ENCODE measurements at places on chromosomes 2 and 18.
A peak's percentile ranks its signal among the peaks of the same experiment; 100 is the strongest.

GRCh38 chr2:68193787-68194372 lies 36.2 kb downstream of the PNO1 start:
- DNase-seq, result no peak

DNA sequence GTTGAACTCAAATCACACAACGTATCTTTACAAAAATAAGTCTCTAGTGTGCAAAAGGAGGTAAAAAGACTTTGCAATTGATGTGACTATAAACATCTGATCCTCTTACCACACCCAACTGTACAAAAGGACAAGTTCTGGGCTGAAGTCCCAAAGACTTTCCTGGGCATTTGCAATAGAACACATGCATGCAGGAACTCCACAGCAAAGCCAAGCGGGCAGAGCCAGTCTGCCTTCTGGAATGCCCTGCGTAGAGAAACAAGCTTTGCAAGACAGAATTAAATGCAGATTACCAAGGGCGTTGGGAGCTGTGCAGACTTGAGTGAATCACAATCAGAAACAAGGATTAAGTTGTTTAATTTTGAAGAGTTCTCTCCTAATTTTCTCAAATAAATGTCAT lies 208.4 kb upstream of the ZNF521 start:
- no peak for DNase-seq

DNA sequence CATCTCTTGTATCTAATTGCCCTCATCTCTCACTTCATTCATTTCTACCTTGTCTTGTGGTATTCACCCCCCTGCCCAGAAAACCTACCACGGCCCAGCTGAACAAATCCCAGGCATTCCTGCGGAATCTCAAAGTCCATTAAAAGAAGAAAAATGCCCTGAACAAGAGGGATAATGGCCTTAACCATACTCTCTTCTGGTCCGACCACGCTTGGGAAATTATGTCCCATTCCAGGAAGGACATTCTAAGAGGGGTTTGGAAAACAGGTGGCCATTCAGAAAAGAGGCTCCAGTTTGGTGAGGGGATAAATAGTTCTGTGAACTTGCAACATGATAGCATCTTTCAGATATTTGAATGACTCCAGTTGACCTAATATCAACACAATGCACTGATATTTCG lies 349.9 kb upstream of the ZNF521 start:
- DNase-seq, result no peak

DNA sequence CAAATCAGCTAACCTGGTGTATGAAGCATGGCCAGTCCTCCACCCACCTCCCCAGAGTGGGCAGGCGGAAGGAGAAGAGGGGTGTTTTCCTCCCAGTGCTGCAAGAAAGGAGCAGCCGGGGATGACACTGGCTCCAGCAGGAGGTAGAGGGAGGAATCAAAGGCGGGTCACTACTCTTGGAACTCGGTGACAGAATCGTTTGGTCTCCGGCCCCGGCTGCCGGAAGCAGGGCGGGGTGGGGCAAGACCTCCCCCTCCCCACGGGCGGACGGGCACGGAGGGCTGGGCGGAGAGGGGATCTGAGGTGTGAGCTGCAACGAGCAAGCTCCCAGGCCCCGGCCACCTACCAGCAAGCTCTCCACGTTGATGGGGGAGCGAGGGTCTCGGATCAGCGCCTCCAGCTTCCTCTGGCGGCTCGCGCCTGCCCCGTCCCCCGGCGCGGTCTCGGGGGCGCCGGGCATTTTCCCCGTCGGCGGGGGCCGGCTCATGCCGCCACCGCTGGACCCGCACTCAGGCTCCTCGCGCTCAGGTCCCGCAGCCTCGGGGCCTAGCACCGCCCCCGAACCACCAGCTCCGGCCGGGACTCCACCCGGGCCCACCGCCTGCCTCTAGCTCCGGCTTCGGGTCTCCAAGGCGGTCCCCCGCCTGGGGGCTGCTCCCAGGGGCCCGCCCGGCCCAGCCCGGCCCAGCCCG lies 640 bp downstream of the ROCK2 start:
- DNase-seq, result peak; percentile 47

DNA sequence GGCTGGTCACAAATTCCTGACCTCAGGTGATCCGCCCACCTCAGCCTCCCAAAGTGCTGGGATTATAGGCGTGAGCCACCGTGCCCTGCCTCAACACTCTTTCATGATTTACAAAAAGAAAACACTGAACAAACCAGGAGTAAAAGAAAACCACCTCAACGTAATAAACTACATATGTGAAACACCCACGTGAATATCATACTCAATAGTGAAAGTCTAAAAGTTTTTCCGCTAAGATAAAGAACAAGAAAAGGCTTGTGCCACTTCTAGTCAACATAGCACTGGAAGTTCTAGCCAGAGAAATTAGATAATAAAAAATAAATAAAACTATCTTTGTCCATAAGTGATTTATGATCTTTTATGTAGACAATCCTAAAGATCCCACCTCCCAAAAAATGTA lies 68.5 kb downstream of the ROCK2 start:
- DNase-seq, result no peak

DNA sequence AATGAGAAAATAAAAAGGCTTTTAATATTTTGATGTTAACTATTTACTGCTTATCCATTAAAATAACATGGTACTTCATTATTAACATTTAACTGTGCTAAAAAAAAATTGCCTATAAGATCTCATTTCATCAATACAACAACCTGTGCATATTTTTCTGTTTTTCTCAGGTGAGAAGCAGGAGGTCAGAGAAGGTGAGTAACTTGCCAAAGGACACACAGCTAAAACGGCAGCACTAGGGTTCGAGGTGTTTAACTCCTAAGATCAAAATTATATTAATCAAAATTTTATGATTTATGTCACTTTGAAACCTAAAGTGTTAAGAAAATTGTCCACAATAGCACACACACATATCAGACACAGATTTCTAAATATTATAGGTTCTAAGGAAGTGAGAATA lies 366.0 kb downstream of the TGIF1 start:
- DNase-seq, result no peak

- DNase-seq, result no peak
Measured at GRCh38 chr2:84132370-84132769, 326.7 kb downstream of the SUCLG1 start.

DNA sequence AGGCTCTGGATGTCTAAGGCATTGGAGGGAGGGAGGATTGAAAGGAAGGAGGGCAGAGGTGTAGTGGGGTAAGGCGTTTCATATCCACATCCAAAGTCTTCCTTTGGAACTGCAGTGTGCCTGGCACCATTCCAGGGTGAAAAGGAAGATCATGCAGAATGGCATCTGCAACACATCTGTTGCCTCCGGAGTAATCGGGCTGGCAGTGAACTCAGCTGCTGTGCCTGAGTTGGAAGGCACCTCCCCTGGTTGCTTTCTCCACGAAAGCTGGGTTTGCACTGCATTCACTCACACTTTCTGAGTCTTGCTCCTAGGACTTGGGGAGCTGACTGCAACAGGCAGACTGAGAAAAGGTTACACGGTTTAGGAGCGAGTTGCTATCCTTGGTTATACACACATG lies 30.3 kb upstream of the SEC11C start:
- no peak for DNase-seq
